Suppressor macrophage treated with lipopolysaccharide for 4 hours (primary cell): ENCODE measurements at places on chromosomes 11 and 22.

- no peak for DNase-seq
These were observed 522.6 kb downstream of the TMEM135 start for GRCh38 chr11:87560352-87560751.

DNA sequence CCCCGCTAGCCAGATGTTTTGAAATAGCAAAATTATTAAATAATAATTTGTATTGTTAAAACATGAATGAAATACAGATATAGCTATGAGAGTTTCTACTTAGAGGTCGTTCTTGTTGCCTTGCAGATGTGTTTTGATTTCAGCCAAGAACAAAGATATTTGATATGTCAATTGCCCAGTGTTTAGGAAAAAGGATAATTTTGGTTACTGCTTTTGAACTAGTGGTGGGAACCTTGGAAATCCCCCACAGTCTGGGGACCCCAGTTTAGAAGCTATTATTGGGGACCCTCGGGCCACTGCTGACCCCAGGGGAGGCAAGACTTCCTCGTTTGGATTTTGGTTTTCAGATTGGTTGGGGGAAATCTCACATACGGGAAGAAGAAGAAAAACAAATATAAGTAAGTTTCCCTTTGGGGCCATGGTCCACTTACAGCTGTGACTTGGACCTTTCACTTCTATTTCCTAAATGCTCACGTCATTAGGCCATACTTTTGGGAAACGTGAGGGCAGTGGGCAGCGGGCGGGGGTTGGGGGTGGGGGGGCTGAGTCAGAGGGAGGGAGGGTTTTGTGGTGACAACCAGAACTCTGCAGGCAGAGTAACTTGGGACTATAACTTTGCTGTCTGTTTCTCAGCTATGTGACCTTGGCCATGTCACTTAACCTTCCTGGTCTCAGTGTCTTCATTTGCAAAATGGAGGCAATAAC is 37.0 kb downstream of the LDLRAD3 start:
- DNase-seq, result peak; percentile 93

GRCh38 chr22:46915950-46916730 is 153.7 kb downstream of the TBC1D22A start:
- no peak for DNase-seq

DNA sequence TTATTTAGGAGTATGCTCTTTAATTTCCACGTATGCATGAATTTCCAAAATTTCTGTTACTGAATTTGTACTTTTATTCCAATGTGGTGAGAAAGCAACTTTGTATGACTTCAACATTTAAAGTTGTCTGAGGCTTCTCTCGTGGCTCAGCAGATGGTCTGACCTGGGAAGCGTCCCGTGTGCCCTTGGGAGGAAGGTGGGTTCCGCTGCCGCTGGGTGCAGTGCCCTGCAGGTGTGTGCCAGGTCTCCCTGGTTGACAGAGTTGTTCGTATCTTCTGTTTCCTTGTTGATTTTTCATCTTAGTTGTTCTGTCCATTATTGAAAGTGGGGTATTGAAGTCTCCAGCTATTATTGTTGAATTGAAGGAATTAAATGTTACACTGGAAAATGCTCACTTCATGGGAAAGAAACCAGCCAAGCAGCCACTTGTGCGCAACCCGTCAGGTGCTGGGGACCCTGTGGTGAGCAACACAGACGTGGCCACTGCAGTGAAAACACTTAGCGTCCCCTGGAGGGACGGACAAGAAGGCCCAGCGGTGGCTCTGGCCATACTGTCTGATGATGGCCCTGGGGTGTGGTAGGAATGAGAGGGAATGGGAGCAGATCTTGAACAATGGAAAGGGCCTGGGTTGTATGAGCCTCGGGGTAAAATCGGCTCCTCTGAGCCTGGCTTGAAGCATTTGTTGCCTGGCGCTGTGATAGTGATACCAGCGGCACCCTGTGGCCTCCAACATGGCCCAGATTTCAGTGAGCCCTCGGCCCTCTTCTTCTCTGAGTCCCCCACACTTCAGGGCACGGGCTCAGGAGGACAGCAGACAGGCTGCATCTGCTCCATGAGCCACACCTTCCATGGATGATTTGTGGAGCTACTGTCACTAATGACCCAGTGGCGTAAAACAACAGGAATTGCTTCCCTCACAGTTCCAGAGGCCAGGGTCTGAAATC is 31.5 kb upstream of the KRTAP5-7 start:
- no peak for DNase-seq

GRCh38 chr11:60831501-60832079 is 10.3 kb upstream of the CCDC86 start:
- no peak for DNase-seq
